T-helper 17 cell (primary cell): ENCODE measurements at places on chromosomes 7 and 10.

DNA sequence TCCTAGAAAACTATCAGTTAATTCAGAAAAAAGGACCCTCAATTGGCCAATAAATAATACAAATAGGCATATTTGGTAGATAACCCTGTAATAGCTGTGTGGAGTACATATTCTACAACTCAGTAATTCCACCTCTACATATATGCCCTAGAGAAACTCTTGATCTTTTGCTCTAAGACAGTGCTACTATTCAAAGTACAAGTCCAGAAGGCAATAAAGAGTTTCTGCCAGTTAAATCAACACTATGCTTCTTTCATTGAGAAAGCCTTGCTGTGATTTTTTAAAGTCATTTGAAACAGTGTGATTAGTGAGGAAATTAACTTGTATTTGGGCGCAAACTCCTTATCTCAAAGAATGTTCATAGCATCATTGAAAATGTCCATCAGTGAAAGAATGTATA is 75.6 kb downstream of the ZNRF2 start:
- DNase-seq: no peak
- peaks cover 10% of the 10 kb centered on the region for H3K4me1 ChIP-seq
- H3K36me3 ChIP-seq: peaks cover 3% of the 10 kb centered on the region

- H3K27me3 ChIP-seq: no peaks in the 10 kb centered on the region
- H3K4me3 ChIP-seq: no peak overlapping the region
- no peaks in the 10 kb centered on the region for H3K36me3 ChIP-seq
- no peak for DNase-seq
- H3K4me1 ChIP-seq: no peaks in the 10 kb centered on the region
- H3K27ac ChIP-seq: no peak overlapping the region
Observed at GRCh38 chr10:55048830-55049498, 247.9 kb upstream of the PCDH15 start.

DNA sequence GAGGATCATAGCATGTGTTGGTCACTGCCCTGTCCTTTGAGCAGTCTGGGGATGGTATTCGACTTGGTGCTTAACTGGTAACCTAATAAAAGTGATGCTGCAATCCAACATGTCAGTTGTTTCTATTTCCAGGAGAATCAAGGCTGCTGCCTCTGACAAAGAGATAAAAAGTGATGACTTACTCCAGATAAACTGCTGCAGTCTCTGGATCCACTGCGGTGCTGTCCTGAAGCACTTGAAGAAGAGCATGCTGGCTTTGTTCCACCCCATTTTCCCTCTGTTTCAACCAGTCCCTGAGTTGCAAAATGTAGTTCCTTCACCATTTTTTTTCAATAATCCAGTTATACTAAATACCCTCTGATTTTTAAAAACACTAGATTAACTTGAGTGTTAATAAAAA is 403.5 kb upstream of the ANKRD30A start:
- DNase-seq: no peak
- H3K4me1 ChIP-seq: no peaks in the 10 kb centered on the region
- H3K36me3 ChIP-seq: no peaks in the 10 kb centered on the region
- no peaks in the 10 kb centered on the region for H3K27me3 ChIP-seq
- H3K4me3 ChIP-seq: no peak overlapping the region

DNA sequence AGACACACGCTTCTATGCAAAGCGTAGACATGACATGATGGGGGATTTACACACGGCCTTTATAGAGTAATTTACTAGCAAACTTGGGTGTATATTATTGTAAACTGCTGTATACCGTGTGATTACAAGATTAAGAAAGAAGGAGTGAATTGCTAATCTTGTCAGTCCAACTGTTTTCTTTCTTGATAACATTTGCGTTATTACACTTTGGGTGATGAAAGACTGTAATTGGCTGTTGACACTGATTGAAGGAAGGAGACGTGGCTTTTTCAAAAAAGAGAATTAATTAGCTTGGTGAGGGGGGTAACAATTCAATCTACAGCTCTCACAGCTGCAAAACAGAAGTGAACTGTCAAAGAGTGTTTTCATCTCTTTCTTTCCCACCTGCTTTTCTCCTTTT is 32.7 kb downstream of the SLC35B4 start:
- no peak overlapping the region for H3K4me3 ChIP-seq
- H3K27ac ChIP-seq: no peak overlapping the region
- no peak for DNase-seq
- H3K4me1 ChIP-seq: peaks cover 2% of the 10 kb centered on the region
- H3K36me3 ChIP-seq: peaks cover 2% of the 10 kb centered on the region

DNA sequence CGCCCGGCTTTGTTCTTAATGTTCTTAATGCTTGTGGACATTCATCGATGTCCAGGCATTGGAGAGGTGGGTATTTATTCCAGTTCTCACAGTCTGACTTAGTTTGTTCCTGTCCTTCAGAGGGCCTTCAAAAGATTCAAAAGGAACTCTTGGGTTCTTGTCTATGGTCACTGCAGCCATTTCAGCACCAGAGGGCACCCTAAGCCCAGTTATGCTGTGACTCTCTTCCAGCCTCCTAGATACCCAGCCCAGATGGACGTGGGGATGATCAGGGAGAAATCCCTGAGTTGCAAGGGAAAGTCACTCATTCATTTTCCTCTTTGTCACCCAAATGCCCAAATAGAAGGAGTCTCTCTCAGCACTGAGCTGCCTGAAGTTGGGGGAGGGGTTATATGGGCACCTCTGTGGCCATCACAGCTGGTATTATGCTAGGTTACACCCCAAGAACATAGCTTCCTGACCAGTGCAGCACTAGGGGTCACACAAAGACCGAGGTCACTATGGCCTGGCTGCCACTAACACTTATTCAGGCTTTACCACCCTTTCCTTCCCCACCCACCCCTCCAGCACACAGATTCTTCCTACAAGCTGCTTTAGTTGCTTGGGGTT is 26.5 kb upstream of the CCDC126 start:
- peak; percentile 37 for DNase-seq
- peaks cover 43% of the 10 kb centered on the region for H3K27me3 ChIP-seq
- no peak overlapping the region for H3K4me3 ChIP-seq
- H3K36me3 ChIP-seq: peaks cover 2% of the 10 kb centered on the region
- peaks cover 2% of the 10 kb centered on the region for H3K4me1 ChIP-seq
- no peak overlapping the region for H3K27ac ChIP-seq

- H3K27ac ChIP-seq: no peak overlapping the region
- no peak for DNase-seq
- no peaks in the 10 kb centered on the region for H3K4me1 ChIP-seq
- no peak overlapping the region for H3K4me3 ChIP-seq
- no peaks in the 10 kb centered on the region for H3K36me3 ChIP-seq
- peaks cover 33% of the 10 kb centered on the region for H3K27me3 ChIP-seq
Observed at GRCh38 chr10:10392511-10392910, 625.2 kb upstream of the CELF2 start.

DNA sequence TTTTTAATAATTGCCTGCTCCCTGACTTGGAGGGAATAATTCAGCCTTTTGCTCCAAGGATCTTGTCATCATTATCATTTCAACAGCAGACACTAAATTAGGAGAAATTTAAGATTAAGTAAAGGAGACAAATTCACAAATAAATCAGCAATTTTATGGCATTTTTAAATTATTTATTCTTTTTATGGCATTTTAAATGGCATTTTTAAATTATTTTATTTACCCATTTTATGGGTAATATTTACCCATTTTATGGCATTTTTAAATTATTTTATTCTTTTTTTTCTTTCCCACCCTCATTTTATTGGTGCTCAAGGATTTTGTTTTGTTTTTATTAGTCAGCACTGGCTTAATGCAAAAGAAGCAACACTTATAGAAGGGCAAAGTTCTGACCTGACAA is 1201.0 kb upstream of the SORCS1 start:
- no peak overlapping the region for H3K27ac ChIP-seq
- H3K4me1 ChIP-seq: no peaks in the 10 kb centered on the region
- no peak overlapping the region for H3K4me3 ChIP-seq
- no peaks in the 10 kb centered on the region for H3K27me3 ChIP-seq
